IPS DF 6.9 (cell line): ENCODE measurements at places on chromosomes 11 and 22.

DNA sequence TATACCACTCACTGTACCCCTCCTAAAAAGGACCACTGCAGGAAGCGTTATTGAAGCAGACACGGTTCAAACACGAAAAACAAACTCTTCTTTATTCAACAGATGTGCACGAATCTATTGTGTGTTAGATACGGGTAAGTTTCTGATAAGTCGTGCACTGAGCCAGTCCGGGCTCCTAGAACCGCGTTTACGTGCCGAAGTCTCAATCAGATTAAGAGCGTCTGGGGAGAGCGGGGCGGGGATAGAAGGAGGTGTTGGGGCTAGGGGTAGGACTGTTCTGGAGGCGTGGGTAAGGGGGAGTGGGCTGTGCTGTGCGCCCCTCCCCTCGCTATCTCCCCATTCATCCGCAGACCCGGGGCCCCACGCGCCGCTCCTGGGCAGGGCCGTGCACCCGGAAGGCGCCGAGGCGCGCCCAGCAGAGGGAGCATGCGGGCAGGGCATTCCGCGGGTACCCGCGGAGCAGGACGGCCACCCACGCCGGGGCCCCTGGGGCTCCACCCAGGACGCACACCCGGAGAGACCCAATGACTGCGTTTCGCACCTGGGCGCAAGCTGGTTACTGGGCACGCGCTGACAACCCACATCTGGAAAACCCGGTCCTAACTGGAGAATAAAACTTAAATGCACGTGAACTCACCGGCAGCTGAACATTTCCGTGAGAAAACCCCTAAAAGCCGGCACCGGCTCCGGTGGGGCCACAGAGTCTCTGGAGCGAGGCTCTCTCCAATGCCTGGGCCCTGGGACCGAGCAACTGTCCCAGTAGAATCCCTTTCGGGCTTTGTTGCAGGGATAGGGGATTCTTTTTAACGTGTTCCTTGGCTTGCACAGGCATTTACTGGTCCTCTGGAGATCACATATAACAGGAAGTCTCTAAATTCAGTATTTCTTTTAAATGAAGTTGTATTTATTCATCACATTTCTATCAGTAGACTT is 40.6 kb downstream of the WEE1 start:
- DNase-seq: no peak

DNA sequence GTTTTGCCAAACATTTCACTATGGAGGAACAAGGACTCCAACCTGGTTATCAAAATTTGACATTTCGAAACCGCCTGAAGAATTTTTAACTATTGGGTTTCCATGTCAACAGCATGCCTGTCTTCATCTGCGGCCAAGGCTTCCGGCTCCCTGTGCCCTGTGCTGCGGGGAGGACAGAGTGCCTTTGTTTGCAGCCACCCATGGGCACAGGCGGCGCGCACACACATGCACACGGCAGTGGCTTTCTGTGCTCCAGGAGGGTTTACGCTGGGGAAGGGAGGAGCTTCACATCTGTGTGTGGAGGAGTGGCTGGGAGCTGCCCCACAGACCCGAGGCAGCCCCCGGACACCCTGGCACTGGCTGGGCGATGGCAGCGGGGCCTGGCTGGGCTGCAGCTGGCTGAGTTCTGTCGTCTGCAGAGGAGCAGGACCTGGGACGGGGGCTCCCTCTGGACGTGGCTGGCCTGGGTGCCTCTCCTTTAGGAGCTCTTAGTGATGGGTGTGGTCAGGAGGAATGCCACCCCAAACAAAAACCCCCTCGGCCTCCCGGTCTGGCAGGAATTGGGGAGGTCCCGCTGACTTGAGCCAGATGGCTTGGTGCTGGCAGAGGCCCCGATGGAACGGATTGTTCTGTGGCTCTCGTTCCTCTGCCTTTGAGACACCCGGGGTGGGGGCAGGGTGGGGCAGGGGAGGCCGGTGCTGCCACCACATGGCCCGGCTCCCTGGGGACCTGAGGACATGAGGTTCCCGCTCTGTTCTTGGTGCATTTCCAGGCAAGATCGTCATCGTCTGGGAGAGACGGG is 1290.9 kb downstream of the BRD1 start:
- DNase-seq: no peak

DNA sequence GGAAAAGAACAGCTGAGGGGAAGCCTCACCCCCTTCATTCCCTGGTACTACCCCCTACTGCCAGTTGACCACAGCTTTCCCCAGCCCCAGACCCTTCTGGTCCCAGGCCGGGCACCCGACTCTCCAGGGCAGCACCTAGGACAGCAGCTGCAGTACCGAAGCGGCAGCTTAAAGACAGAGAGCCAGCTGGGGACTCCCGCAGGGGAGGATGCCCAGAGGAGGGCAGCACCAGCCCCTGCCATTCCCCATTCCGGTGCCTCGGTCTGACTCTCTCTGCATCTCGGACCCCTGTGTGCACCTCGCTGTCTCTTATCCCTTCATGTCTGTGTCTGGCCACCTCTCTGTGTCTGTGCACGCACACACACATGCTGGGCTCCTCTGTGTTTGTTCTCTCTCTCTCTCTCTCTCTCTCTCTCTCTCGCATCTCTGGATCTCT is 9.4 kb downstream of the IGSF9B start:
- DNase-seq: no peak

GRCh38 chr11:55949330-55949729 is 13.1 kb upstream of the OR5I1 start:
- no peak for DNase-seq

DNA sequence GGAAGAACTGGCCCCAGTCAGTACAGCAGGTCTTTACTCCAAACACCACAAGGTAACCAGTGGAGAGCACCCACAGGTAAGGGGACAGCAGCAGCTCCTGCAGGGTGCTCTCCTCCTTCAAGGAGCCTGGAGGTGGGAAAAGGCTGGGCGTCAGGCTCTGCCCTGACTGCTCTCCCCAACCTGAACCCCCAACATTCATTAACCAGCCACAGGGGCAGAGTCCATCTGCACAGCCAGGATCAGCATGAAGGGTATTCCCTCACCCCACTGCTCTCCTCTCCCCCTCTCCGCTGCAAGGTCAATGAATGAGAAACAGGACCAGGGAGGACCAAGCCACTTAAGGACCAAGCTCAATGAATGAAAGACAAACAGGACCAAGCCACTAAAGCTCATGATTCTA is 3.7 kb downstream of the SLC37A4 start:
- DNase-seq: no peak
